ENCODE measurements at places on chromosomes 6 and 20.

- DNase-seq, result no peak
These were observed 126.0 kb upstream of the LRFN2 start for GRCh38 chr6:40713002-40713719.

DNA sequence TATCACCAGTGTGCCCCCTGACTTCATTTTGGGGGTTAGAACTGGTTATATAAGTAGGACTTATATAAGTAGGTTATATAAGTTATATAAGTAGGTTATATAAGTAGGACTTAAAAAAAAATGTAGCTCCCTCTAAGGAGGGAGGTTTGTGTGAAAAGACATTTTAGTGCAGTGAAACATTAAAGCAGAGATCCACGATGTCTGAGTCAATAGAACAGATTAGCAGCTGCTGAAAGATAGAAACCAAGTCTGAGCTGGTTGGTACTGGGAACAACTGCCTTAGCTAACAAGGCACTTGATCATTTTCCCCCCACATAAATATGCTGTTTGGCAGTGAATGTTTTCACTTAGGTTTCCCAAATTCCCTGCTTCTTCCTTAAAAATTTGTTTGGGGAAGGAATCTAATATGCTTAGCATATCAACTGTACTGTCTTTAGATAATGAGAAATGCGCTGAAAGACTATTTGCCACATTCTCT is 2.1 kb upstream of the RPS12 start:
- no peak for DNase-seq

DNA sequence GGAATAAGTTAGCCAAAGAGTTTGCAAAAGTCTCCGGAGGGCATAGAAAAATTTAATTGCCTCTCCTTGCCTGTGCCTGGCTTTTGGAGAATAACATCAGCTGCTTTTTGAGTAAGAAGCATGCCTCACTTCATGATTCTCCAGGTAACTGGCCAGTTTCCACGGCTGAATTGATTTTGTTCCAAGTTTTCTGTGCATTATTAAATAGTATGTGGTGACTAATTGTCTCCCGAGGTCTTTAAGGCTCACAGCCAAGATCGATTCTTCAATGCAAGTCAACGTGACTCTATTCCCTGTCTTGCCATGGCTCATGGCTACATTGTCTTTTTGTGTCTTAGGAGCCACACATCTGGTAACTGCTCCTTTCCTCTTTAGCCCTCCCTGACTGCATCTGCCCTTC is 54.2 kb downstream of the CNR1 start:
- no peak for DNase-seq

DNA sequence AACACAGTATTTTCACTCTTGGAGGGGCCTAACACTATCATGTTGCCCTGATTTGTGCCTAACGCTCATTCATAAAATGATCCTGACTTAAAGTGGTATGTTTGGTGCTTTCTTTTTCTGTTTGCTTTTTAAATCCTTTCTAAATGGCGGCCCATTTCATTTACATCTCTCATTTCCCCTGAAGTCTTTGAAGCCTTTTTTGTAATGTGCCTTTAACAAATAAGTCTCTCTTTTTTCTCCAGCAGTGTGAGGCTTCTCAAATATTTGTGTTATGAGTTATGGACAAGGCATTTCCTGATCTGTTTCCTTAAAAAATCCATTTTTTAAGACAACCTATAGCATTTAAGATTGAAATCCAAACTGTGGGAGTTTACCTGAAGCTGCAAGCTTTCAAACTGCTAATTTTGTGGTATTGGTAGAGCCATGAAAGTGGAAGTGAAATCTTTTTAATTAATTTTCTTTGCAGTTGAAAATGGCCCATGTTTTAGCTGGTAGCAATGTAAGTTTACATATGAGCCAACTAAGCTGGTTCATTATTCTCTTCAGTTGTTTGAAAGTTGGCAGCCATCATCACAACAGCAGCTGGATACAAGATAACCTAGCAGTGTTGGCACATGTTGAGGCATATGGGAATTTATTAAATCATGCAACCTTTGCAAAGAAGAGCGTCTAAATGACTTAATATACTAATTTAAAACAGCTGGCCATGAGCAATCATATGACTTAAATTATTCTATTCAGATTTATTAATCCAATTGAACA is 469.7 kb downstream of the CDKAL1 start:
- no peak for DNase-seq

DNA sequence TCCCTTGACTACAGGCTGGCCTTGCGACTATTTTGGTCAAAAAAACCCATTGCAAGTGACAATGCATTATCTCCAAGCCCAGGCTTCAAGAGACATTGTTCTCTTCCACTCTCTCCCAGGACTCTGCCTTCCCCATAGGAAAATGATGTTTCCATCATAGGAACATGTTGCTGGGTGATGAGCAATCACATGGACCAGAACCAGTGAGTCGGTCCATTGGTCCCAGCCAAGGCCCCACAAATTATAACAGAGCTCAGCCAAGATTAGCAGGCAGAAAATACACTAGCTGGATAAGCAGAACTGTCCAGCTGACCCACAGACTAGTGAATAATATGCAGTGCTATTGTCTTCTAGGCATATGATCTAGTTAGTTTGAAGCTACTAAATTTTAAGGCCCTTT is 27.4 kb downstream of the TENT5A start:
- DNase-seq, result no peak

DNA sequence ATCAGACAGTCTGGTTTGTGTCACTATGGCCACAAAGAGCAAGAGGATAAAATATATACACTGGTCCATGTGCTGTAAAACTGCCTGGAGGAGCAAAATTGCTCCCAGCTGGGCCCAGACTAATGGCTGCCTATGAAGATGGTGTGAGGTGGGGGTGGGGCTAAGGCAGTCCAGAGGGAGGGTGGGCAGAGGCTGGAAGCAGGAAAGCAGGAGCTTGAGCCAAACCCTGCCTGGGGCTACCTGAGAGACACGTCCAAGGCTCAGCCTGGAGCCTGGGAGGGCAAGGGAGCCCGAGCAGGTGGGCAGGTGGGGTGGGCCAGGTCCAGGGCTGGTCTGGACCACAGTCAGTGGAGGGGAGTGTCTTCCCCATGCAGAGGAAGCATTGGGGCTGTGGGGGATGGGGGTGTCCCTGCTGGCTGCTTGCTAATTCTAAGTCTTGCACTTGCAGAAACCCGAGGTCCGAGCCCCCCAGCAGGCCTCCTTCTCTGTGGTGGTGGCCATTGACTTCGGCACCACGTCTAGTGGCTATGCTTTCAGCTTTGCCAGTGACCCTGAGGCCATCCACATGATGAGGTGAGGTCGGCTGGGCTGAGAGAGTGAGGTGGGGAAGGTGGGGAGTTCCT is 9.5 kb downstream of the HSPA12B start:
- DNase-seq, result no peak

DNA sequence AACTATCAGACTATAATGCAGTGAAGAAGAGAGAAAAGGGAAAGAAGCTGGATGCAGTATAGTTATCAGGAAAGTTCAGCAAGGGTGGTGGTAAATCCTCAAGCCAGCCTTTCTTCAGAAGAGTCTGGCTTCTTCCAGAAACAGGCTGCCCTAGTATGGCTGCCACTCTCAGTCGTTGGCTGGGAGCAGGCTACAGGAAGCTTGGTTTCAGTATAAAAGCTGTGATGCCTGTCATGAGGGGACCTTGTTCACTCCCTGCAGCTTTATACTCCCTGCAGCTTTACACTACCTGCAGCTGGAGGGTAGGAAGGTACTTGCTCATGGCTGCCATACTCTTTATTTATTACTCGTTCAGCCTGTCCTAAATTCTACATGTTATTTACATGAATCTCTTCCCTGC is 63.3 kb upstream of the ARHGAP18 start:
- no peak for DNase-seq

All from neuronal stem cell (in vitro differentiated cells).